Putamen (tissue), 1 donor: ENCODE measurements at places on chromosomes 16 and 17.

GRCh38 chr16:35908942-35909341 is 2449.5 kb downstream of the TP53TG3F start:
- no peak for DNase-seq

GRCh38 chr17:8947201-8947600 is 18.3 kb downstream of the PIK3R5 start:
- no peak for DNase-seq

- peak; percentile 39 for DNase-seq
These were observed 206.1 kb downstream of the HAPSTR1 start for GRCh38 chr16:9297437-9298113.

GRCh38 chr16:77290451-77291115 is 91.4 kb downstream of the SYCE1L start:
- no peak for DNase-seq

GRCh38 chr17:17027442-17028058 is 14.7 kb upstream of the MPRIP start:
- no peak for DNase-seq

GRCh38 chr17:39200070-39200879 is at the start of gene RPL19:
RPL19 (plus strand) TSS chr17:39200283; CDS start chr17:39200345, 62 bp downstream.
- DNase-seq = no peak

DNA sequence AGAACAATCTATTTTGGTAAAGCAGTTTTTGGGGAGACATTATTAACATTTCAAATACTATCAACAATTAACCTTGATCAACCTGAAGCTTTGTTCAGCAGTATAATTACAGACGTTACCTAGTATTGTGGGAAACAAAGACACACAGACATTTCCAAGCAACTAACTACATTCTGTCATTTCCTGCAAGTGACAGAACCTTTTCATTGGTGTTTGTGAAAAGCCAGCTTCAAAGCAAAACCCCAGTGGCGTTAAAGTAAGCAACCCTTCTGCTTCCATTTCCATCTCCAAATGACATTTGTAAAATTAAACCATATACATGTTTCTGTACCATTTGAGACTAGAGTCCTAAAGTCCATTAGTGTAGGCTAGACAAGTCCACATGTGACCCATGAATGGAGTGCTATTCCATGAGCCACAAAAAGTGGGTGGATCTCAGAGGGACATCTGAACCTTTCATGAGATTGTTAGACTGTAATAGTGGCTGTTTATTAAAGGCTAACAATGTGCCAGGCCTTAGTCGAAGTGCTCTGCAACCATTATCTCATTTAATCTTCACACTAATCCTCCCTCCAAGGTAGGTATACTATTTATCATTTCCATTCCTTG is 101.2 kb downstream of the SSH2 start:
- no peak for DNase-seq

GRCh38 chr16:72554935-72555334 is 383.0 kb upstream of the PMFBP1 start:
- DNase-seq = no peak

DNA sequence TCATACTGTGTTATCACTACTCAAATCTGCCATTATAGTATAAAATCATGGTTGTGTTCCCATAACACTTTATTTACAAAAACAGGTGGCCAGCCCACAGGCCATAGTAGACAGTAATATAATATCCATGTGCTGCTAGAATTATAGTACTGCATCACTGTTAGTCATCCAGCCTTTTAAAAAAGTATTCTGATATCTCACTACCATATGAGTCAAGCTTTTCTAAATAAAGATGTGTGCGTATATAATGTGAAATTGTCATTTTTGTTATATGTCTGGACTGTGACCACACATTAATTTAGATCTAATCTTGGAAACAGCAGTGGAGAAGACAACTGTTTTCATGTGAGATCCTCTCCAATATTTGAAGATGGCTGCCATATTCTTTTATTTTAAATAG is 1049.1 kb upstream of the GOT2 start:
- DNase-seq = no peak

DNA sequence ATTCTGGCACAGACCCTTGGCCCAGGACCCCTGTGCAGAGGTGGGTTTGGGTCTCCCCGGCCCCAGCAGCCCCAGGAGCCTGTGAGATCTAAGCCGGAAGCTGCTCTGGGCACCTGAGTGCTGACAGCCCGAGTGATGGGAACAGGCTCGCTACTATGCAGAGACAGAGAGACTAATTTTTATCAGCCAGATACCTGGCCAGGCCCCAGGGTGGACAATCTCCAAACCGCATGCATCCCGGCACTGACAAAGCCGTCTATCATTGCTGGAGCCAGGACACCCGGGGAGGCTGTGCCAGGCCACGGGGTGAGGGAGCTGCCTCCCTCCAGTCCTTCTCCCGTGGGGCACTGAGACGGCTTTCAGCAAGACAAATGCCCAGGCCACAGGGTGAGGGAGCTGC is 25.0 kb downstream of the CBFA2T3 start:
- DNase-seq = no peak

DNA sequence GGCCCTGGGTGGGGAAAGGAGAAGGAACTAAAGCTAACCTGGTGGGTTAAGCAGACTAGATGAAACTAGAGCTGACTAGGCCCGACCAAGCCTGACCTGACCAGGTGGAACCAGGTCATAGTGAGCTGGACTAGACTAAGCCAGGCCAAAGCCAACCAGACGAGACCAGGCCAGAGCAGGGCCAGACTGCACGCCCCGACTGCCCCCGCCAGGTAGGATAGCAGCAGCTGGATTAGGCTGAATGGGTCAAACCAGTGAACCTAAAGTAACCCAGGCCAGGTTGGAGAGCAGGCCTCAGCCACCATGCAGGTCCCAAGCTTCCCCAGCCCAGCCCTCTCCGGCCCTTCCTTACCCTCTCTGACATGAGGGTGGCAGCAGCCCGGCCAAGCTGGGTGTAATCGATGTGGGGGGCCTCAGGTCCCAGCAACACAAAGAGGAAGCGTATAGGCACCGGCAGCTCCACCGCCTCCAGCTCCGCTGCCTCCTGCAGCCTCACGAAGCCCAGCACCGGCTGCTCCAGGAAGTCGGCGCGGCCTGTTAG is 9.1 kb downstream of the SLC4A1 start:
- DNase-seq = no peak
